ENCODE measurements at places on chromosomes 16 and 17.

- no peak for DNase-seq
Measured at GRCh38 chr16:67843343-67843765, 1.2 kb downstream of the THAP11 start.

GRCh38 chr17:17837966-17838962, 1.5 kb upstream of the SREBF1 start:
- DNase-seq, result peak; percentile 74

- no peak for DNase-seq
Measured at GRCh38 chr16:13041646-13042290, 140.4 kb downstream of the SHISA9 start.

DNA sequence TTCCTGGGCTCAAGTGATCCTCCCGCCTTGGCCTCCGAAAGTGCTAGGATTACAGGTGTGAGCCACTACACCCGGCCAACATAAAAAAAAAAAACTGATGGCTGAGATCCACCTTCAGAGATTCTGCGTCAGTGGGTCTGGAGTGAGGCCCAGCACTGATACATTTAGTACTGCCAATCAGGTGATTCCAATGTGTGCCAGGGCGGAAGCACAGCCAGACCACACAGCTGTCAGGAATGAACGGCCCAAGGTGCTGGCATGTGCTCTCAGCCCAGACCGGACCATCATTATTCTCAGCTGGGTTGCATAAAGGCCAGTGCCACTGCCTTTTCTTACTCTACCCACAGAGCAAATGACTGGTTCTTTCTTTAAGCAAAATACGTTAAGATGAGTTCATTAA, 1.2 kb upstream of the BCO1 start:
- DNase-seq, result peak; percentile 76

- DNase-seq, result no peak
Measured at GRCh38 chr16:2204416-2205103, 694 bp upstream of the MLST8 start.

- no peak for DNase-seq
Measured at GRCh38 chr17:77474292-77474988, 333.7 kb downstream of the SEC14L1 start.

DNA sequence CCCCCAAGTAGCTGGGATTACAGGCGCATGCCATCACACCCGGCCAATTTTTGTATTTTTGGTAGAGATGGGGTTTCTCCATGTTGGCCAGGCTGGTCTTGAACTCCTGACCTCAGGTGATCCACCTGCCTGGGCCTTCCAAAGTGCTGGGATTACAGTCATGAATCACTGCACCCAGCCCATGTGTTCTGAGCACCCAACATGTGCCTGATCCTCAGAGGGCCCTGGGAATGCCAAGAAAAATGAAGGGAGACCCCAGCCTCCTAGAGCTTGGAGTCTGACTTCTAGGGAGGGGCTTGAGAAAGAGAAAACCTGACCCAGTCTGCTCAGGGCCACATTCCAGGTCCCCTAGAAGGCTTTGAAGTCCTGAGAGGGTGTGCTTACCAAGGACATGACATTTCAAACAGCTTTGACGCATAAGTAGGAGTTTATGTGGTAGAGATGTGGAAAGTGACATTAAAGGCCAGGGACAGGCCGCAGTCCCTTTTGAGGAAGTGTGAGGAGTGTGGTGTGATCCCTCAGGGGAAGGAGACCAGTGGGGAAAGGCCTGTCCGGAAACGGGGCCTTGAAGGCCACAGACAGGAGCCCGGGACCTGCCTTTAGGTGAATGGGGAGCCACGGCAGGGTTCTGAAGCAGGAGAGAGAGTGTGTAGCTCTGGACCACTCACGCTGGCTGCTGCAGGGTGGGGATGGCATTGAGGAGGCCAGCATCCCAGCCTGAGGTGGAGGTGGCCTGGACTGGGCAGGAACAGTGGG, 1.1 kb upstream of the CCL22 start:
- DNase-seq, result no peak

- DNase-seq, result no peak
Measured at GRCh38 chr16:71380831-71381230, 22.3 kb downstream of the CALB2 start.

GRCh38 chr16:63488955-63489354, 1452.7 kb upstream of the CDH8 start:
- DNase-seq, result no peak

GRCh38 chr17:72733619-72734282, 358.7 kb downstream of the SLC39A11 start:
- DNase-seq, result no peak

- DNase-seq, result no peak
Measured at GRCh38 chr16:66477028-66477515, 50.0 kb downstream of the BEAN1 start.

DNA sequence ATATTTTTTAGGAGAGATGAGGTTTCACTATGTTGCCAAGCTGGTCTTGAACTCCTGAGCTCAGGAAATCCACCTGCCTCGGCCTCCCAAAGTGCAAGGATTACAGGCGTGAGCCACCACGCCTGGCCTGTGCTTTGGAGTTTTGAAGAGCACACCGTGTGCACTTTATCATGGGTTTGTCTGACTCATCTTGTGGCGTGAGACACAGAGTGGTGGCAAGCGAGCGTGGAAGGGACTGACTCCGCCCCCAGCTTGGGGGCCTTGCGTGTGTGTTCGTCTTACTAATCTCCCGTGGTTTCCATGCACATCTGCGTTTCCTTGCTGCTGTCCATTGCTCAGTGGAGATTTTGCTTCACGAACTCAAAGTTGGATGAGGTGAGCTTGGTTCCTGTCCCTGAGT, 22.9 kb downstream of the CRAMP1 start:
- no peak for DNase-seq

- no peak for DNase-seq
Measured at GRCh38 chr16:85859818-85860125, 39.2 kb upstream of the IRF8 start.

DNA sequence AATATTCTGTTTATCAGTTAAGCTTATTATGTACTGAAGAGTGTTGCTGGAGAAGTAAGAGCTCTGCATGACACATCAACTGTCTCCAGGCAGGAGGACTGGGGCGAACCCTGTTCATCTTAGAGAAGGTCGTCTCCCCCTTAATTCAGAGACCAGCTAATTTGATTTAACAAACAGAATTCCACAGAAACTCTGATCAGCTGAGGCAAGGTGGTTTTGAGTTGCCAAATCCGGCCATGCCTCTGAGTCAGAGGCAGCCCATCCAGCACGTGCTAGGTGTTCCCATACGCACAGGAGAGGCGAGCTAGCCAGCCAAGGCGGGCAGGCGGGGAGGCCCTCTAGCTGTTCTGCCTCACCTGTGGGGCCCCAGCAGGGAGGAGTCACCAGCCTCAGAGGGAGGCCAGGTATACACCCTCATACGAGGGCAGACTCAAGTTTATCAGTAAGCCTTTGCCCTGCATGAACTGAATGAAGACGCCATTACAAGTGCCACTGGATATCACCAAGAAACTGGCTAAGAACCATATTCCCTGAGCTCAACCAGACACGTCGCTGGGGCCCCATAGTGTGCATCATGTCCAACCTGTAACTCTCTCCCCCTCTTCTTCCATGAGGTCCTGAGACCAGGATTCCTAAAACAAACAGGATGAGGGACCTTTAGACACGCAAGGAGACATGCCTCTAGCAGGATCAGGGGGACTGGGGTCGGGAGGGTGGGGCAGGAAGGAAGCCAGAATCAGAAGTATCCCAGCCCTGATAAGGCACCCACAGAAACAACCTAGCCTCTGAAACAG, 25.7 kb downstream of the STAT5A start:
- DNase-seq, result no peak

- no peak for DNase-seq
Measured at GRCh38 chr16:30561089-30561816, 3.1 kb upstream of the ZNF764 start.

- DNase-seq, result peak; percentile 46
Measured at GRCh38 chr16:4293822-4294457, 21.1 kb upstream of the TFAP4 start.

- no peak for DNase-seq
Measured at GRCh38 chr16:86663685-86664521, 85.6 kb downstream of the FOXL1 start.

GRCh38 chr16:51062039-51062438, 89.0 kb downstream of the SALL1 start:
- DNase-seq, result no peak

DNA sequence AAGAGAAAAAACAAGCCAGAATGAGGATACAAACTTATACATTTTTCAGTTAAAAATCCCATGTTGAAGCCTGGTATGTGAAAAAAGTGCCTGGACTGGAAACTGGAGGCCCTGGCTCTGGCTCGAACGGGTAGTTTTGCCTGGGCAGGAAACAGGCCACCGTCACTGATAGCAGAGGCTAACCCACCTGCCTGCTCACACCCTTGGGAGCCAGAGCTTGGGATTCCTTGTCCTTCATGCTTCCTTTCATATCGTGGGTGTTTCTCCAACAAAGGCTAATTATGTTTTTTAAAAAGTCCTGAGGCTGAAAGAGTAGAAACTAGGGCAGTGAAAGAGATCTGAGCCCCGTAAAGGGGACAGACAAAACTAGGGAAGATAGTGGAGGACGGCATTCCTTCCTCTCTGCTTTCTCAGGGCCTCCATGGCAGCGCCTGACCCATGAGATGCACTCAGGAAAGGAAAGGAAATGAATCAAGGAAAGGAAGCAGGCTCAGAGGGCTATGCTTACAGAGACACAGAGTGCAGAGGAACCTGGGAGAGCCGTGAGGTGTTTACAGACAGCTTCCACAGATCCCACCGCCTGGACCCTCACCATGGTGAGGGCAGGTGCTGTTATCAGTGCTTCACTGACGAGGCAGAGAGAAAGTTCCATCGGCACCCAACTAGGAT, 138.1 kb downstream of the PARN start:
- DNase-seq, result no peak

GRCh38 chr17:6714315-6714874, 1.2 kb upstream of the SLC13A5 start:
- DNase-seq, result no peak

DNA sequence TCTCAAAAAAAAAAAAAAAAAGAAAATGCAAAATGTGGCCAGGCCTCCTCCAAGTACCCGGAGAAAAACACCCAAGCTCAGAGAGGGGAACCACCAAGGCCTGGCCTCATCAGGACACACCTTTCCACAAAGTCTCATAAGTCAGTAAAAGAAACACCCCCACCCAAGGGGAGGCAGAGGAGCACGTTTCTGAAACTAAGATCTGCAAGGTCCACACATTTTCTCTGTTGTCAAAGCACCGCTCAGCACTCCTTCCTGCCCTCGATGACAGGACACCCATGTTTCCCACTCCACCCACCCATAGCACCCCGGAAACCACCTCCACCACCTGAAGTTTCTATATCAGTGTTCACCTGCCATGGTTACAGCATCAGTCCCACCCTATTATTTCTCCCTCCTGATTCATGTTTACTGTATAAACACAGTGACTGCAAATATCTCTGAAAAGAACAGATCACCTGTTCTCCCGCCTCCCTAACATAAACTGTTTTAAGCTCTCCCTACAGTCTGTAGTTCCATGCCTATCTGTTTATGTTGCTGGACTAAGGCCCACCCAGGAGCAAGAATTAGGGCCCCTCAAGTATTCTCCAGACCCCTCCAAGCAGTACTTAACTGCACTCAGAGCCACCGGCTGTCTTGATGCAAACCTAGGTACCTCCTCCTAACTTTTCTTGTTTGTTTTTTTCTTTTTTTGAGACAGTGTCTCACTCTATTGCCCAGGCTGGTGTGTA, 2.0 kb downstream of the CORO7 start:
- DNase-seq, result no peak

- peak; percentile 16 for DNase-seq
Measured at GRCh38 chr16:81937305-81938038, 73.8 kb downstream of the SDR42E1 start.
